Left lung (tissue), 14 donors: ENCODE measurements at places on chromosomes 3 and 15.

DNA sequence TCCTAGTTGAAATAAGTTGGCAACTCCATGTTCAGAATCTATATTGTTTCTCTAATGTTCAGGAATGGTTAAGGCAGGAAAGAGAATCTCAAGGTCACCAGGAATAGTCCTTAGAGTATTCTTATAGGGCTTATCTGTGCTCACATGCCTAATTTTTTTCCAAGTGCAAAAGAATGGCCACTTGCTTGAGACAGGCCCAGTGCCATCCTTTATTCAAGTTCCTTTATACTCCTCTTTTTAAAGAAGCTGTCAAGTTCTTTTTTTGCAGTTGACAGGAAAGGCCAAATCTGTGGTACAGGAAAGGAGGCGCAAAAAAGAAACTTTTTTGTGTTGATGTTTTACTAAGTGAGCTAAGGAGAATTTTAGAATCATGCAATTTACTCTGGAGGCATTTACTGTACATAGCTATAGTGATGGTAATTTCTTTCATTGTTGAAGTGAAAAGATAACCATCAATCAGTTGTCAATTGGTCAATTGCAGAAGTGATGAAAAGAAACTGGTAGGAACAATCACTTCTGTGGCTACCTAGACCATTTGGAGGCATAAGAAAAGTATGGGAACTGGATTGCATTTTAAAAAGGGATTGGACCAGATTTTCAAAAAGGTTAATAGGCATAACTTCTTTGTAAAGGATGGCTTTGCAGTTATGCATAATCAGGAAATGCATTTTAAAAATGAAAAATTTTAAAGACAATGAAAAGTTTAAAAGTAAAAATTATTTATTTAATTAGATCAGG is 102.5 kb upstream of the SOX2 start:
- no peak for DNase-seq

- DNase-seq = no peak
Observed at GRCh38 chr15:57747206-57747896, 40.8 kb downstream of the POLR2M start.

DNA sequence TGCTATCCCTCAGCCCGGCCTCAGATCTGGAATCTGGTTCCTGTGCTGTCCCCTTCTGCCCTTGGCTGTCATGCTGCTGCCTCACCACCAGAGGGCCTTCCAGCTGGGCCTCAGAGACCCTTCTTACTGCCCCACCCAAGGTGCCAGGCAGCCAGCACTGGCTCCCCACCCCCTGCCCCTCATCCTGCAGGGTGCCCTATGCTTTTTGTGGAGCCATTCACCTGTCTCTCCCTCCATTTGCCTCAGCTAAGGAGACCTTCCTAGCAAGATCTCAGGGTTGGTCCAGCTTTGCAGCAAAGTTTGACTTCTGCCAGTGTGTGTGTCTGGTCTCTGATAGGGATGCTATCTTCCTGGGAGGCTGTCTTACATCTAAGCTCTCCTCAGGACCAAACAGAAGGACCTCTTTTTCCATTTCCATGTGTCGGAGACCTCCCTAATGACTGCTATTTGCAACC is 1.9 kb upstream of the VWA5B2 start:
- no peak for DNase-seq

GRCh38 chr15:100650685-100651084 is 48.3 kb downstream of the ASB7 start:
- no peak for DNase-seq

GRCh38 chr3:61015408-61015807 is 235.8 kb downstream of the FHIT start:
- DNase-seq = no peak

DNA sequence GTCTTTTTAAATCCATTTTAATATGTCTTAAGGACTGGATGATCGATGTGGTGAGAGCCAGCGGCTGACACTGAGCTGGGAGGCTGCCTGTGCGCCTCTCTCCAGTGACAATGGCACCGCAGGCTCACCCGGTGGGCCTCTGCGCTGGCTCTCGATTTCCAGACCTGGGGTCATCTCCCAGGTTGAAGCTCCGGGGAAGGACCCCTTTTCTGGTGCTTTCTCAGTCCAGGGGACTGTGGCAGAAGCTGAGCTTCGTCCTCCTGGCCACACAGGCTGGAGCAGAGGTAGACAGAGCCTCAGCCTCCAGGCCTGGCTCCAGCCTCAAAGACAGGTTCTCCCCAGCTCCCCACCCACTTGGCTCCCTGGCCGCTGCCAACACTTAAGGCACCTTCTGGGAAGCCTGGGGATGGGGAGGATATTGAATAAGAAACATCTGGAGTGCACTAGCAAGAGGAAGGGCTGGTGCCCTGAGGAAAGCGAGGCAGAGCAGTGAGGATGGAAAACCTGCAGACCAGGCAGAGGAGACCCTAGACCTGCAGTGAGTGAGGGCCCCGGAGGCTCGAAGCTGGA is 154.2 kb upstream of the SMAD3 start:
- DNase-seq = no peak

DNA sequence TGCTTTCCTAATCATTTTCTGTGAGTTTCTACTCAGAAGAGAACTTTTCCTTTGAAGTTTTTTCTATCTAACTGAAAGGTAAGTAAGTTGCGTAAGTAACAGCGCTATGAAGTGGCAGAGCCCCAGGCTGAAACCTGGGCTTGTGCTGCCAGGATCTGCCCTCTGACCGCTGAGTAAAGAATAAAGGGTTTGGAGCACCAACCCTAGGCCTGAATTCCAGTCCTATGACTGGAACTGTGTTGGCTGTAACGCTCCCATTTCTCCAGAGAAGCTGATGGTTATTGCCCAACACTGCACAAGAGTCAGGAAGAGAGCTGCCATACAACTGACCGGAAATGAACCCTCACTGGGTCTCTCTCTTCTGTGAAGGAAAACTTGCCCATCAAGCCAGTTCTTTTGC is 87.0 kb downstream of the FOXB1 start:
- peak; percentile 75 for DNase-seq

GRCh38 chr3:73480187-73480672 is 144.5 kb downstream of the PDZRN3 start:
- DNase-seq = no peak

GRCh38 chr3:147189016-147189415 is 217.3 kb downstream of the ZIC4 start:
- no peak for DNase-seq

DNA sequence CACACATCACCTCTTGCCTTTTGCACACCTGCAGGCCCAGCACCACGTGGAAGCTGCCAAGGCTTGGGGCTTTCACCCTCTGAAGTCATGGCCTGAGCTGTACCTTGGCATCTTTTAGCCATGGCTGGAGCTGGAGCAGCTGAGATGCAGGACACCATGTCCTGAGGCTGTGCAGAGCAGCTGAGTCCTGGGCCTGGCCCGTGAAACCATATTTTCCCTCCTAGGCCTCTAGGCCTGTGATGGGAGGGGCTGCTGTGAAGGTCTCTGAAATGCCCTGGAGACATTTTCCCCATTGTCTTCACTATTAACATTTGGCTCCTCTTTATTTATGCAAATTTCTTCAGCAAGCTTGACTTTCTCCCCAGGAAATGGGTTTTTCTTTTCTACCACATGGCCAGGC is 41.9 kb upstream of the PEX5L start:
- no peak for DNase-seq

DNA sequence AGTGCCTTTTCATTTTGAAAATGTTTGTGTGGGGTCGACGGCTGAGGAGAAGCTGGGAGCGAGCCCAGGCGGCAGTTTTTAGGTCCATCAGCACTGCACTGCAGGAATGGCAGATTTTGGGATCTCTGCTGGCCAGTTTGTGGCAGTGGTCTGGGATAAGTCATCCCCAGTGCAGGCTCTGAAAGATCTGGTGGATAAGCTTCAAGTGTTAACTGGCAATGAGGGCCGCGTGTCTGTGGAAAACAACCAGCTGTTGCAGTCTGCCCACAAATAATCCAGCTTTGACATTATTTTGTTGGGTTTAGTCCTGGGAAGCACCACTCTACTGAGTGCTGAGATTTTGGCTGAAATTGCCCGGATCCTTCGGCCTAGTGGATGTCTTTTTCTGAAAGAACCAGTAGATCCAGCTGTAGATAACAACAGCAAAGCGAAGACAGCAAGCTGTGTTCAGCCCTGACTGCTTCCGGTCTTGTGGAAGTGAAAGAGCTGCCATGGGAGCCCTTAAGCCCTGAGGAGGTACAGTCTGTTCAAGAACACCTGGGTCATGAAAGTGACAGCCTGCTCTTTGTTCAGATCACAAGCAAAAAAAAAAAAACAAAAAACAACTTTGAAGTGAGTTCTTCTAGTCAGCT is 13.1 kb upstream of the ANP32A start:
- DNase-seq = no peak

DNA sequence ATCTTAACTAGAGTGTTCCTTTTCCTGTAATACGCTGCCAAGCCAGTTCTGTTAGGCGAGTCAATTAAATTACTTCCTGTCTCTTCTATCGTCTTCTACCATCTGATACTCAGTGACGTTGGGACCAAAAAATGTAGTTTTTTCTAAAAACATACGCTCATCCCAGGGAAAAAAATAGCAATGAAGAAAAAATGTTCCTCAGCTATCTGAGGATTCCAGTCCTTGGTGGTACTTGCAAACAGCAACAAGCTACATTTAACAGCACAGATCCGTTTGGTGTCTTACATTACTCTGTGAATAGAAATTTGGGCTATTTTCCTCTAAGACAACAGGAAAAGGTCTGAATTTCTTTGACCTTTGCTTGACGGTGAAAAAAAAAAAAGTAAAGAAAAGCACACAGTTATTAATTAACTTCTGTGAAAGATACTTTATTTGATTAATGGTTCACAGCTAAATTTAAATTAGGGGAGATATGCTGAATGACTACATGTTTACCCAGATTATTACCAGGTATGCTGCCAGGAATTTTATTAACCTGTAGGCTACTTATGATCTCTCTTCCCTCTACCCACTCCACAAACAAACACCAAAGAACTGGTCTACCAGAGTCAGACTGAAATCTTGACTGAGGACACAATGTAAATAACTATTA is 254.4 kb upstream of the ZPLD1 start:
- DNase-seq = peak; percentile 45

DNA sequence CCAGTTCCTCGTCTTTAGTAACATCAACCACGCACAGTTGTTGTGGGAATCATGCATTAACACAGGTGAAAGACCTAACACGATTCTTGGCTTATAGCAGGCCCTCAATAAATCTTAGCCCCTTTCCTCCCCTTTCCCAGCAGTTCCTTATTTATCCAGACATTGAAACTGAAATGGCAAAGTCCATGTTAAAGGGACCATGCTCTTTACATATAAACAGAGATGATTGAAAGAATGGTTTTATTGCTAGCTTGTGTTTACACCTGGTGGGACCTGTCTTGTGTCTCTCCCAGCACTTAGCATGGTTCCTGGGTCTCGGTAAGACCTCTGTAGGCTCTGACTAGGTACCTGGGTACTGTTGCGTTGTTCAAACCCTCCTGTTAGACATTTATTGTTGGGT is 251.8 kb downstream of the LRTM1 start:
- DNase-seq = no peak

- no peak for DNase-seq
Observed at GRCh38 chr3:52893723-52894122, 3.6 kb downstream of the STIMATE start.

GRCh38 chr3:14275962-14276909 is 97.6 kb downstream of the LSM3 start:
- no peak for DNase-seq

DNA sequence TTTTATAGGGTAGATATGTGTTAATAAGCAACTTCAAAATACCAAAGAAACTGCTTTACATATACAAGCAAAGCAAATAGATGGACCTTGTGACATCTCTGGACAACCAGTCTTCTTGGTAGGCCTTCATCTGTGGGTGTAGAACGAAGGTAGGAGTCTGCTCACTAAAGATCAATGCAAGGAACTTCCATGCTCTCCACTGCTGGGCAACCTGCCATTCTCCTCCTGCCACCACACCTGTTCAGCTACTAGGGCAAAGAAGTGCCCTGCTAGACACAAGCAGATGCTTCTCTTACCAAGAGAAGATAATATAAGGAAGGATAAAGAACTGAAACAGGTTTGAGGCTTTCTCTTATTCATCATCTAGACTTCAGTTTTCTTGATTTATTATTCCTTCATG is 12.6 kb downstream of the PPARG start:
- DNase-seq = no peak

DNA sequence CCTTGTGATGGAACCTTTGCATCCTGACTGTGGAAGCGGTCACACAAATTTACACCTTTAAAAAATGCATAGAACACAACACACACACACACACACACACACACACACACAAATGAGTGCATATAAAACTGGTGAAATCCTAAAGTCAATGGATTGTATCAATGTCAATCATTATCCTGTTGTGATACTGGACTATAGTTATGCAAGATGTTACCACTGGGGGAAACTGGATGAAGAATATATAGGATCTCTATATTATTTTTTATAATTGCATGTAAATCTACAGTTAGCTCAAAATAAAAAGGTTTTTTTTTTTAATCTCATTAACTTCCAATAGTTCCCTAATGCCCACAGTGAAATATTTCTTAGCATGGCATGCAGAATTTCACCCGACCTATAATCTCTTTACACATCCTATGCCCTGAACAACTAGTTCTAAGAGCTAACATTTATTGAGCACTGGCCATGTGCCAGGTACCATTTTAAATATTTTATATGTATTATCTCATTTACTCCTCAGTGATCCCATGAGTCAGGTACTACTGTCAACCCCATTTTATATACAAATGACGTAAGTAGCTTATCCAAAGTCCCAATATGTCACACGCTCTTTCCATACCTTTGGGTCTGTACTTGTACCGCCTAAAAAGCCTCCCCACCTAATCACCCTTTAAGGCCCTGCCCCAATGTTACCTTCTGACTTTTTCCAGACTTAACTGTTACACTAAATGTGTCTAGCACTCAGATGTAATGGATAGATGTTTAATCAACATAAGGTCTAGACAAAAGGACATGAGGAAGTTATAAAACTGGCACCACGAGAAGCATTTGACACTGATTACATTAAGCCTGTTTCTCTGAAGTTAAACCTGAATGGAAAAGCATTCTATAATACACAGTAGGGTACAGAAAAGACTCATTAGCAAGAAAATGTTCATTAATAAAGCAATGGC is 5.5 kb downstream of the ABCC5 start:
- DNase-seq = no peak

- no peak for DNase-seq
Observed at GRCh38 chr15:83559310-83559966, 94.5 kb upstream of the ADAMTSL3 start.

DNA sequence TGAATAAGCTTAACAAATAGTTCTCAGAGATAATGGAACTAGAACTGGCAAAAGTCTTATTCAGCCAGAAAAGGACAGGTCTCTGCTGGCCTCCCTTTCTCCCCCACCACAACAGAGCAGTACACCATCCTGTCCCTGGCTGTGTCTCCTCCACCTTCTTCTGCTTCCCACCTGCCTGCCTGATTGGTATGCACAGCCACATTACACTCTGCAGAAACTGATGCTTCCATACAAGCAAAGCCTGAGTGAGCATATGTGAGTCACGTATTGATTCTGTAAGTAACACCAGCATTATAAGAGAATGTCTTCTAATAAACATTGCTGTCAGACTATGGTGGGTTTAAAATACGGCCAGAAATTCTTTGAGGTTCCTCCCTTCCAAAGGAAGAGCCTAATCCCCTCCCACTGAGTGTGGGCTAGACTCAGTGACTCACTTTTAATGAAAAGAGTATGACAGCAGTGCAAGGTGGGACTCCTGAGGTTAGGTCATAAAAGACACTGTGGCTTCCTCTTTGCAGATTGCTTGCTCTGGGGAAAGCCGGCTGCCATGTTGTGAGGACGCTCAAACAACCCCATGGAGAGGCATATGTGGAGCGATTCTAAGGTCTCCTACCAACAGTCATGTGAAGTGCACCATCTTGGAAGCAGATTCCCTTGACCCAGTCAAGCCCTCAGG is 44.4 kb downstream of the ANXA2 start:
- no peak for DNase-seq
